ENCODE measurements at places on chromosomes 1 and 21.

GRCh38 chr1:181469829-181470228 lies 13.5 kb upstream of the CACNA1E start:
- no peak for DNase-seq

DNA sequence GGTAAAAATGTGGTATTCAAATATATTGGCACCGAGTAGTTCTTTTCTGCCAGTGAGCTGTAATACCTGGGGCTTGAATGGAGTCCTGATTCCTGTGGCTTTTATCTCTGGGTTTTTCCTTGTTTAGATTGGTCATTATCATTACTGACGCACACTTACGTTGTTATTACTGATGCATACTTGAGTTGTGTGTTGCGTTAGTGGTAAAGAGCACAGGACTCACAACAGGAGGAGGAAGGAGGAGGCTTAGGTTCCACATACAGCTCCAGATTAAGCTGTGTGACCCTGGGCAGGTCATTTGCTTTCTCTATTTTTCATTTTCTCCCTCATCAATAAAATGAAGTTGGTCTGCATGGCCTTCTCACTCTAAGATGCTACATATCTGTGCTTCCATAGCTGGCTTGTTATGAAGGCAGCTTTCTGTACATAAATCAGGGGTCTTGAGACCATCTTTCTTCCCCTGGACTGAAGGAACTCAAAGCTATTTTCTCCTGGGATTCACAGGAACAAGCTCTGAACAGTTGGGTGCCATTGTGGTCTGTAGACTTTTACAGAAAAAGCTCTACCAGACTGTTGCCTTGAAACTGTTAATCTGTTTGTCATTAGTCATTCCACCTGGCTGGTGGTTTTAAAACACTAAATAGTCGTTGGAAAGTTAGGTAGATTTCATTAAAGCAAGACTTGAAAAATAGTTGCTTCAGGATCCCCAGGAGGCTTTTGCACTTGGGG lies 5.6 kb downstream of the ARID1A start:
- no peak for DNase-seq

- DNase-seq: no peak
Measured at GRCh38 chr1:93740601-93741031, 59.0 kb upstream of the BCAR3 start.

- no peak for DNase-seq
Measured at GRCh38 chr1:23617084-23617521, 57.8 kb upstream of the ID3 start.

GRCh38 chr1:11790880-11791715 lies 14.7 kb downstream of the MTHFR start:
- peak; percentile 84 for DNase-seq

DNA sequence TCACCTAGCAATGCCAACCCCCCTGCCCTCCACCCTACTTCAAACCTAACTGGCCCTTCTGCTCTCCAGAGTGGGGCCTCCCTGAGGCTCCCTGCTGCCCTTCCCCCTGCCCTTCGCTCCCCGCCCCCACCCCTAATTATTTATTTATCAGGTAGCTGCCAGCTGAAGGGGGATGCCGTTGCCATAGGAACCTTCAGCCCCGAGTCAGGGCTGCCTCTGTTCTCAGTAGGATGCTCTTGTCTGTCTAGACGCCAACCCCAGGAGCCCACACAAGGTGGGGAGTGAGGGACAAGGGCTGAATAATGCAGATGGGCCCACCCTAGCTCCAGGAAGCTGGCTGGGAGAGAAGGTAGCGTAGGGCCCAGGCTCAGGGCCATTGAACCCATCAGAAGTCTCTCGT lies 41.1 kb downstream of the NKAIN1 start:
- no peak for DNase-seq

GRCh38 chr1:33758698-33759097 lies 105.2 kb upstream of the HMGB4 start:
- DNase-seq: no peak

- DNase-seq: peak; percentile 26
Measured at GRCh38 chr21:42925114-42925926, at the start of gene ERVH48-1. Gene ERVH48-1, minus strand, starts transcription at chr21:42925630. Its CDS starts 6,624 bp downstream, at chr21:42919006.

DNA sequence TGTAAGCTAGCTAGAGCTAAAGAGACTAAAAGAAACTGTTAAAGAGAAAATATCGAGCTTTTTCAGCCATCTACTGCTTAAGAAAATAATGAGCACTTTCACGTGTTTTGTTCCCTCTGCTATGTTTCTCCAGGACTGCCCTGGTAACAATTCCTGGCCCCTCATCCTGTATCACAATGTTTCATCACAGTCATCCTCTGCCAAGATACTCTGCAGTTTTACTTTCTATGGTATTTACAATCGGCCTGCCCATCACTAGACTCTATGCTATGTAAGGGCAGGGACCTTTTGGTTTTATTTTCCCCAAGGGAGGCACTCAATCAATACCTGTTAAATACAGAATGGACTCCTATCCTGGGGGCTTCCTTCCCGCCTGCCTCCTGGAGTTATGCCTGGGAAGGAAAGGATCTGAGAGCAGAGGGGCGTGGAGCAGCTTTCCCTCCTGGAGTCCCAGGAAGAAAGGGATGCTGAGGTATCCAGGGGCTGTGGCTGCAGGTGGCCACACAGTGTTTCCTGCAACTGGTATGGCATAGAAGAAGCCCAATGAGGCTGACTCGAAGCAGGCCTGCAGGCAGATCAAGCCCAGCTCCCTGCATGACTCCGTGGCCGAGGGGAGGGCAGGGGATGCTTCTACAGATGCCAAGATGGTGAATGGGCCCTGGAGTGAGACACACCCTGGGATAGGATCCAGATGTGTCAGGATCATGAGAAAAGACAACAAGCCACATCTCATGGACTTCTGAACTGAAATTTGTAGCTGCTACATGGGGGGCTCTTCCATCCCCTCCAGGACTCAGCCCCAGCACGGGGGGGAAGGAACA lies 52.9 kb downstream of the MATN1 start:
- DNase-seq: no peak

GRCh38 chr1:153365696-153366095 lies 8.0 kb downstream of the S100A9 start:
- DNase-seq: no peak

DNA sequence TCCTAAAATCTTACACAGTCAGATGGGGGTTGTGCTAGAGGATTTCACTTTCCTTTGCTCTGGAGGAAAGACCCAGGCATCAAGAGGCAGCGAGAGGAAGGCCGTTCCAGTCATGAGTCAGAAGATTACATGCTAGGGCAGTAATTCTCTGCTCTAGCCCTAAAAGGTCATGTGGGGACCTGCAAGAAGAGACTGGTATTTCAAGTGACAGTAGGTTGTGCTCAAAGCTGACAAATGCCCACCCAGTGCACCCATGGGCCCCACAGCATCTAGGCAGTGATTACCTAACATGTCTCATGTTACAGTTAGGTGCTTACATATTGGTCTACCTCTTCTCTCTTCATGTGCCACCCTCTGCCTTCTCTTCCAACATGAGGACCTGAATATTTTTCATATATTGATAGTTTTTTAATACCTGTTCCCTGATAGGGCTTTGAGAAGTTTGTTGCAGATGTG lies 99.7 kb upstream of the BEND5 start:
- DNase-seq: no peak

DNA sequence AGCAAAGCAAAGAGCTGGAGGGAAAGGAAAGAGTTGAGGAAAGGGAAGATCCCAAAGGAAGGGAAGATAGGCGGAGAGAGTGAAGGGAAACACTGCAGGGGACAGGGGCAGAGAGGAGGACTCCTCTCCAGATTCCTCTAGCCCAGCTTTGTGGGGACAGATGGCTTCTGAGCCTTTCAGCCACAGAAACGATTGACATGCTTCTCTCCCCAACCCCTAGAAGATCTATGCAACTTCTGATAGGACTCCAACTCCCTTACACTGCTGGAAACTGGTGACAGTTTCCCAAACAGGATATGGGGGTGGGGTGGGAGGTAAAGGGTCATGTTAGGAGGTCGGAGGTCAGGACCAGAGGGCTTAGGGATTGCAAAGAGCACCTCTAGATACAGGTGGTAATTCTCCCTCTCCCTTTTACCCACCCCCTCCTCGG lies 6.5 kb downstream of the MEX3A start:
- no peak for DNase-seq

DNA sequence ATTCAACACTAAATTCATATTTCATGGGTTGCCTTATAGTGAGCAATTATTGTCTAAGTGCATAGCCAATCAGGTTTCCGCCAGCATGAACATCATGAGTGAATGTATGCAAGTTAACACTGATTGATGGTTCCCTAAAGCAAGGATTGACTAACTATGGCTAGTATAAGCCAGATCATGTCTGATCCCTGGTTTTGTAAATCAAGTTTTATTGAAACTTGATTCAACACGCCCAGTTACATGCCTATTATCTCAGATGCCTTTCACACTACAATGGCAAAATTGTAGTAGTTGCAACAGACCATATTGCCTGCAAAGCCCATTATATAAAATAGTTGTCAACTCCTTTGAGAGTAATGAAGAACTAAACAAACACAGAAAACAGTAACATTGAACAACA lies 1127.4 kb downstream of the NCAM2 start:
- no peak for DNase-seq

DNA sequence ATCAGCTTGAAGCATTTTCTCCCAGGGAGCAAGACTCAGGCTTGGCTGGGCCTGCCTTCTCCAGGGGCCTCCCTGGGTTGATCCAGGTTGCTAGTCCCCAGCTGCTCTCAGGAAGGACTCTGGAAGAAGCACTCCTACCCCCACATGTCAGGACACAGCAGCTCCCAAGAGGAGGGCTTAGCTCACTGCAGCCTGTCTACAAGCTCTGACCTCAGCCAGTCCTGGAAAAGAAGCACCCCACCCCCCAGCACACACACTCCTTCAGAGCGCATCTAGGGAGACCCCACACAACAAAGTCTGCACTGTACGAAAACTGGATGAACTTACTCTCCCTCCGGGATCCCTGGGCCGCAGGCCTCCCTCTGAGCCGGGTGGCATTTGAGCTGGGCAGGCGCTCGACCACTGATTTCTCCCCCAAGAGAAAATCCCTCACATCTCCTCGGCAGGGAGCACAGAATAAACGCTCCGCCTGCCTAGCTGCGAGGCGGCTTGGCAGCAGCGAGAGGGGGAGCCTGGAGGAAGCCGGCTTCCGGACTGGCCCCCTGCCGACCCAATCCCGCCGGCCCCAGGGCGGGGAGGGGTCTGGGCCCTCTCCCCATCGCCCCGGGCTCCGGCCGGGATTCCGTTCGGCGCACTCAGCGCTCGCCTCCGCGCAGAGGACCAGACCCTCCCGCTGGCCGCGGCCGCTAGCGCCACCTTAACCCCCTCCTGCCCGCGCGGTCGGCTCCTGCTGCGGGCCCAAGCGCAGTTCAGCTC lies at the start of gene KCNA2:
KCNA2 (minus strand) TSS at position 458 of the 756 bp plus-strand sequence. CDS start 1,576 bp downstream, outside the sequence.
- DNase-seq: no peak

DNA sequence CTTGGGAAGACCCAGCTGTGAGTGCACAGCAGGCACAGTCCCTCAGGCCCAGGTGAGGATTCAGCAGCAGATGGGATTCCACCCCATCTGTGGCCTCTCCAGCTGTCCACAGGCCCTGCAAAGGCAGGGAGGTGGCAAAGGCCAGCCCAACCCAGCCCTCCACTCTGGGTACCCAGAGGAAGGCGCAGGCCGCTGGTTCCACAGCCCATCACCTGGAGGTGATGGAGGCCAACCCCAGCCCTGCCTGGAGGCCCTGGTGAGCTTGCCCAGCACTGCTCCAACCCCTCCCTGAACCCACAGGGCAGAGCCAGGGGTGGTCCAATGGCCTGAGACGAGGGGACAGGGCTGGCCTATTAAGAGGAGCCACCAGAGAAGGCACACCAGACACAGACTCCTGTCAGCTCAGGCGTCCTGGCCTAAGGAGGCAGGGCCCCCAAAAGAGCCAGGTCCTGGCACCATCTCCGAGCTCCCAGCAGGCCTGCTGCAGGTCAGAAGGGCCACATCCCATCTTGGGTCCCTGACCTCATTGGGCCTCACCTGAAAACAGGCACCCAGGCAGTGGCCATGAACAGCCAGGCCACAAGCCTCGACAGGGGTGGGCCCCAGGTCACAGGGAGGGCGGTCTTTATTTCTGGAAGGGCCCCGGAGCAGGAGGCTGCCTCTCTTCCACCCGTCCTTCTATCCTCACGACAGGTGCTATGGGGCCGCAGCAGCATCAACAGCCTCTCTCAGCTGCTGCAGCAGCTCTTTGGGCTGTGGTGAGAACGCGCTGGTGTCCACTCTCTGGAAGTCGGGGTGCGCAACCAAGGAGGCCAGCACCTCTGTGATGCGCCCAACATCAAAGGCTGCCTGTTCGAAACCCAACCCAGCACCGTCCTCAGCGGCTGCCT lies 3.2 kb downstream of the JMJD4 start:
- DNase-seq: no peak

GRCh38 chr1:203990118-203990517 lies 82.8 kb upstream of the SOX13 start:
- DNase-seq: no peak

DNA sequence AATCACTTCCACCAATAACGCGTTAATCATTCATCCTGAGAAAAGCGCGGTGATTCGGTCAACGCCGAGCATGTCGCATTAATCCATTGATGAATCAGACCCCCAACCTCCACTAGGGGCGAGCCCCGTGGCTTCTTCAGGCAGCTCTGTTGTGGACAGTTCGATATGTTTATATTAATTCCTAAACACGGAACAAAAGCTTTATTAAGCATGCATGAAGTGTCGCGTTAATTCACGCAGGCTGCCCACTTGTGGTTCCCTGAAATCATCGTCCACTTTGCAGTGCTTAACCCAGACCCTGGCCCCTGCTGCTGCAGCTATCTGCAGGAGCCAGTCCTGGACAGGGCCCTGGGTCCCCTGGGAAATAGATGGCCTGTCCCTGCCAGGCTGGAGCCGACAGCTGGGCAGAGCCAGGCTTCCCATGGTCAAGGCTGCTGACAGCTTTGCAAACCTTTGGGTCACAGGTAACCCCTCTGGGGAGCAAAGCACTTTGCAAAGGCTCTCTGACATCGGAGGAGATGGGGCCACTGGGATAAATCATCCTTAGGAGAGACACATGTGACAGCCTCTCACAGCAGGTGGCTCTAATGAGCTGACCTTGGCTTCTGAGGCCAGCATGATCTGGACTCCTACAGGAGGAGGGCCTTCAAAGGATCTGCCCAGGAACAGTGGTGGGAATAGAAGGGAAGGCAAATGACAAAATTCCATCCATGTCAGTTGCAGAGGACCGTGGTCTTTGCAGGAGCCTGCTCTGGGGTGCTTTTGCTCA lies 137.0 kb upstream of the AJAP1 start:
- no peak for DNase-seq

DNA sequence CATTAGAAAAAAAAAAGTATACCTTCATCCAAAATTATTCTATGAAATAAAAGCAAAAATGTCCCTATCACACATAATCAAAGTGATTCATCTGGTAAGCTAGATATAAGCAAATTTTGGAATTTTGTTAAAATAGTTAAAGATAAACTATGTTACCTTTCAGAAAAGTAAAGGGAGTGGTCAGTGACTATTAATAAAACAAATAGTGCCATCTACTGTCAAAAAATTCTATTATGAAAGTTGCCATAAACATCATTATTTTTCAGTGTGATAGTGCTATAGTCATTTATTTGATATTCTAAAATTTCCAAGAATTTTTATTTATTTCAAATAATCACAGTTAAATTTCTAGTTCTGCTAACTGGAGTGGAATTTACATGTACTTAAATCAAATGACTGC lies 803.7 kb downstream of the KCNT2 start:
- no peak for DNase-seq

DNA sequence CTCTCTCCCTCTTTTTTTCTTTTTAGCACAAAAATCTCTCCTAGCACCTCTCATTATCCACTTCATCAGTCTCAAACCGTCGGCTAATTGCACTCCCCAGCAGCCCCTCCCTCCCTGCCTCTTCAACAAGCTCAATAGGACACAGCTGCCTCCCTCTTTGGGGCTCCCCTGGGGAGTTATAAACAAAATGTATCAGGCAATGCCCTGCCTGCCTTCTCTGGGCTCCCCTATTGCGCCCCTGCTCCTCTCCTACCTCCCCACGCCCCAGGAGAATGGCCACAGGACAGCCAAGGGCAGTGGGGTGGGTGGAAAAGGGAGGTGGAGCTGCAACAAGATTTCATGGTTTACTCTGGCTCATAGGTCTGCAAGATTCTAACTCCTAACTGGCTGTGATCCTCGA lies 147.1 kb upstream of the GRIK3 start:
- no peak for DNase-seq
